ENCODE measurements at places on chromosomes 5 and 9. TPM values are rescaled to one million over a fixed set of nuclear protein-coding genes. Genes with fewer than 3 reads are reported as not detected.

CPEB4 gene
- total RNA-seq = 8.0 TPM

BTNL8 gene
- not detected for total RNA-seq

CAMK4 gene
- total RNA-seq = 0.09 TPM

SPATA31E1 gene
- not detected for total RNA-seq

HMCN2 gene
- total RNA-seq = 0.04 TPM

PLAC8L1 gene
- total RNA-seq = not detected

ACTL7B gene
- not detected for total RNA-seq

CDH18 gene
- total RNA-seq = not detected

RASGEF1C gene
- total RNA-seq = 0.11 TPM

GABRB2 gene
- total RNA-seq = not detected

YIPF5 gene
- 81.6 TPM for total RNA-seq

ADAMTSL1 gene
- 0.07 TPM for total RNA-seq

SMIM33 gene
- not detected for total RNA-seq

MYMK gene
- not detected for total RNA-seq

AJM1 gene
- 4.0 TPM for total RNA-seq

ANKRA2 gene
- total RNA-seq = 14.9 TPM

LRRC70 gene
- total RNA-seq = 0.10 TPM

IFNK gene
- not detected for total RNA-seq

STKLD1 gene
- 1.4 TPM for total RNA-seq

RPL12 gene
- 2,854 TPM for total RNA-seq

PTAR1 gene
- total RNA-seq = 14.8 TPM

SREK1IP1 gene
- 10.4 TPM for total RNA-seq

SPINK7 gene
- not detected for total RNA-seq

DIRAS2 gene
- total RNA-seq = not detected

NIPAL4 gene
- total RNA-seq = 9.9 TPM

SPINK6 gene
- total RNA-seq = 0.26 TPM

OMD gene
- total RNA-seq = not detected

HAVCR1 gene
- 37.7 TPM for total RNA-seq

ATP10B gene
- total RNA-seq = not detected

NMUR2 gene
- not detected for total RNA-seq

PPWD1 gene
- total RNA-seq = 19.5 TPM

SCGB3A2 gene
- total RNA-seq = not detected

MUSK gene
- total RNA-seq = not detected

OR1J2 gene
- not detected for total RNA-seq

ECM2 gene
- total RNA-seq = 0.10 TPM

SMIM27 gene
- total RNA-seq = 14.4 TPM

ECSCR gene
- total RNA-seq = not detected

QRFP gene
- not detected for total RNA-seq

SYK gene
- total RNA-seq = not detected

C8G gene
- 1.9 TPM for total RNA-seq

SEC16A gene
- 63.2 TPM for total RNA-seq
